Activated CD8-positive, alpha-beta memory T cell treated with anti-CD3 and anti-CD28 coated beads for 48 hours (primary cell): ENCODE measurements at places on chromosomes 12 and 14.

GRCh38 chr14:74008843-74009499 lies 10.1 kb downstream of the ENTPD5 start:
- DNase-seq, result no peak

DNA sequence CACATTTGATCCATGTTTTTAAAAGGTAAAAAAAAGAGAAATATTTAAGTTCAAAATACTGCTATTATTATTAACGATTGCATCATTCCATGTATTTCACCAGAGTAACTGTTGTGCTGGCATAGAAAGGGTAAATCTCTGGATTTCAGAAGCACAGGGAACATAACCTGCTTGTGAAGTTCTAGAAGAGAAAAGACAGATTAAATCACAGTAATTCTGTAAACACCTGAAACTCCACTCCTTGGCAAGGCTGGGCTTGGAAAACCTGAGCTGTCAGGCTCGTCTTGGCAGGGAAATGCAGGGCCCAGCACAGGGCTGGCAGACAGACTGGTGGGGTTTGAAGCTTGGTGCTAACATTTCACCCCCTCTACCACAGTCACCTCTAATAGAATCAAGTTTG lies 35.1 kb downstream of the SVOP start:
- no peak for DNase-seq

GRCh38 chr14:104545942-104546501 lies 33.5 kb upstream of the C14orf180 start:
- no peak for DNase-seq

DNA sequence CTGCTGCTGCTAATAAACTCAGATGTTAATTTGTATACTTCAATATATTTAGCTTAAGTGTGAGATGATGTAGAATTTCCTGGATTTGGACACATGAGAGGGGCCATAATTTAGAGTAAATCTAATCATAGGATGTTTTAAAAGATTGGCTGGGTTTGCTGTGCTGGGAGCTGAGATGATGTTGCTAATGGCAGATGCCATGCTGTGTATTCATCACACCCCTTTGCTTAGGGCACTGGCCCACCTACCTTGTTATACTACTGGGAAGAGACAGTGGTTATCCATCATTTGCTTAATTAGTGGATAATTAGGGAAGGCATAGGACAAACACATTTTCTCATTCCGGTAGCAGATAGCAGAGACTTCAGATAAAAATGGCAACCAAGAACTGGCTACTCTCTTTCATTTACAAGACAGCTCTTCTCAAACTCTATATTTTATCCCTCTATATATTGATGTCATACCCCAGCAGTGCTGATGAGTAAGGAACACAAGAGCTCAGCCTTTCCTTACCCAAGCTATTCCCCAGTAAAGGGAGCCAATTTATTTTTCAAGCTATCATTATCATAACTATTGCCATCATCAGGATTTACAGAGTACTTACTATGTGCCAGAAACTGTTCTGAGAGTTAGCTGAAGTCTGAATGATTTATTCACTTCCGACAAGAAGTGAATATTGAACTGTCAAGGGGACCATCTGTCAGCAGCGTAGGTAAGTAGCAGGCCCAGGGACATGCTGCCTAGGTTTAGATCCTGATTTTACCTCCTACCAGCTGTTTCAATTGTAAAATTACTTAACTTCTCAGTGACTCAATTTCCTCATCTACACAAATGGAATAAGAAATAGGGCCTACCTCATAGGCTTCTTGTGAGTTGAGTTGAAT lies 204.6 kb upstream of the FLRT2 start:
- no peak for DNase-seq

DNA sequence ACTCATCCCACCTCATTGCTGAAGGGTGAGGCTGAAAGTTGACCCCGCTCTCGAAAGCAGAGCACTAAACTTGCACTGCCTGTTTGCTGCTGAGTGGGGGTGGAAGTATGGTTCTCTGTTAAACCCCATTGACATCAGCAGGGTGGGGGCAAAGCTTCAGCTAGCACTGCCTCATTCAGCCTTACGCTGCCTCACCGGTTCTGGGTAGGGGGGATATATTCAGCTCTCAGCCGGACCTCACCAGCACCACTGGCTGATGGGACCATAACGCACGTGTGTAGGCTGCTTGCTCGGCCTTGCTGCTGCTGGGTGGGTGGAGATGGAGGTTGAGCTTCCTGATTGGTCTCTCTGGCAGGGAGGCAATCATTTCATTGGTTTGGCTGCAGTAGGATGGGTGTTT lies 265.7 kb upstream of the RTL1 start:
- no peak for DNase-seq

- no peak for DNase-seq
Measured at GRCh38 chr14:105858676-105859025, 332.3 kb downstream of the TMEM121 start.
